Occipital lobe (tissue), 3 donors: ENCODE measurements at places on chromosomes 5 and 9. TPM values are rescaled to one million over a fixed set of nuclear protein-coding genes. Genes with fewer than 3 reads are reported as not detected.

Gene SCGB3A2
- total RNA-seq, result not detected

Gene CARD9
- 0.47 TPM for total RNA-seq

Gene OR5C1
- not detected for total RNA-seq

Gene TEX48
- total RNA-seq, result not detected

Gene FOXD4L3
- 0.47 TPM for total RNA-seq

Gene DOLPP1
- total RNA-seq, result 16.5 TPM

Gene ARHGEF39
- 0.94 TPM for total RNA-seq

Gene MYOT
- total RNA-seq, result 0.31 TPM

Gene NME5
- total RNA-seq, result 9.4 TPM

Gene PCDHA1
- total RNA-seq, result 6.6 TPM

Gene GMCL2
- total RNA-seq, result not detected

Gene IGFBPL1
- total RNA-seq, result 67.1 TPM

Gene NPR3
- total RNA-seq, result 19.3 TPM

Gene MARCOL
- not detected for total RNA-seq

Gene ABLIM3
- total RNA-seq, result 5.8 TPM

Gene PCDHGA10
- 12.0 TPM for total RNA-seq

Gene SLCO6A1
- 0.94 TPM for total RNA-seq

Gene EQTN
- total RNA-seq, result 1.6 TPM

Gene UBE2QL1
- total RNA-seq, result 46.3 TPM

Gene ELP1
- total RNA-seq, result 52.7 TPM

Gene DNAH5
- 5.5 TPM for total RNA-seq

Gene ARL14EPL
- not detected for total RNA-seq

Gene FST
- 3.0 TPM for total RNA-seq

Gene ZFP37
- 27.8 TPM for total RNA-seq
